ENCODE measurements at places on chromosomes 2 and 18.

- no peak for DNase-seq
Measured at GRCh38 chr18:35247412-35248249, 6.8 kb downstream of the ZNF397 start.

DNA sequence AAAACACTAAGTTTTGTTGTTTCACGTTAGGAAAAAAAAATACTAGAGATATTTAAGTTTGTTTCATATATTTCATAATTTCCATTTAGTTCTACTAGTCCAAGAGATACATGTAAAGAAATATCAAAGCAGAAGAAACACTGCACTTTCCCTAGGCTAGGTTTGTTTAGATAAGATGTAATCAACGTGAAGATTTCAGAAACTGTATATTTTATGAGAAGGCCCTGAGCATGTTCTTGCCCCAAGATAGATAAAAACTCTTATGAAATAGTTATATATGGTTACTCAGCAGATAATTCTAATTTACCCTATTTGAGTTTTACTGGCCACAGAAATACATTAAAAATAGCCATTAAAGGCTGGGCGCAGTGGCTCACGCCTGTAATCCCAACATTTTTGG is 143.6 kb upstream of the CBLN2 start:
- no peak for DNase-seq

DNA sequence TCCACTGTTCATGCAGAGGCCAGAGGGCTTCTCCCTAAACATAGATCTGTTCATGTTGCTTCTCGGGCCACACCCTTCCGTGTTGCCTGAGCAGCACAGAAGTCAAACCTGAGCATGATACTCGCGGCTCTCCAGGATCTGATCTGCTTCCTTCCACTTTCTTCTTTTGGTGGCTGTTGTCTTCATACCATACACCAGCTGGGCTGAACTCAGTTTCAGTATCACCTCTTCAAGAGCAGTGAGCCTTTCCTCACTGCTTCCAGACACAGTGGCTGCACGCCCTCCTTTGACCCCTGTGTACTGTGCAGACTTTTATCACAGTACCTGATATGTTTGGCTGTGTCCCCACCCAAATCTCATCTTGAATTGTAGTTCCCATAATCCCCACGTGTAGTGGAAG is 348.9 kb downstream of the NBAS start:
- DNase-seq = no peak

DNA sequence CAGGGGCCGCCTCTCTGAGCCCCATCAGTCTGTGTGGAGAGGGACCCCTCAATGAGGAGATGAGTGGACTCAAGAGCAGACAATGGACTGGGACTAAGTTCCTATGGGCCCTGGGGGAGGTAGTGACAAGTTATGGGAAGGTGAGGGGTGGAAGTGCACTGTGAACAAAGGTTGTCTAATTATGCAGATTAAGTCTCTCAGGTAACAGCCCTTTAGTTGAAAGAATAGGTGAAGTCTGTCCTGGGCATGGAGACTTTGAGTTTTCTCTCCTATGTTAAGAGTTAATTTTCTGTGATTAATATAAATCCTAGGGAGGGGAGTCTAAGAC is 243.8 kb downstream of the FAM210A start:
- no peak for DNase-seq

DNA sequence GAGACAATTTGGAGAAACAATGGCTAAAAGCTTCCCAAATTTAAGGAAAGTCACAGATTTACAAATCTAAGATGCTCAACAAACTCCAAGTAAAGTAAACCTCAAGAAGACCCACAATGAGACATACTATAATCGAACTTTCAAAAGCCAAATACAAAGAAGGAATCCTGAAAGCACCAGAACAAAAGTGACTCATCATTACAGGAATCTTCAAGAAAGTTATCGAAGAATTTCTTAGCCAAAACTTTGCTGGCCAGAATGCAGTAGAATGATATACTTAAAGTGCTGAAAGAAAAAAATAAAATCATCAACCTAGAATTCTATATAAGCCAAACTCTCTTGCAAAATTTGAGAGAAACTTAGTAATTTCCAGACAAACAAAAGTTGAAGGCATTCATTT is 106.5 kb upstream of the TMEM200C start:
- no peak for DNase-seq

DNA sequence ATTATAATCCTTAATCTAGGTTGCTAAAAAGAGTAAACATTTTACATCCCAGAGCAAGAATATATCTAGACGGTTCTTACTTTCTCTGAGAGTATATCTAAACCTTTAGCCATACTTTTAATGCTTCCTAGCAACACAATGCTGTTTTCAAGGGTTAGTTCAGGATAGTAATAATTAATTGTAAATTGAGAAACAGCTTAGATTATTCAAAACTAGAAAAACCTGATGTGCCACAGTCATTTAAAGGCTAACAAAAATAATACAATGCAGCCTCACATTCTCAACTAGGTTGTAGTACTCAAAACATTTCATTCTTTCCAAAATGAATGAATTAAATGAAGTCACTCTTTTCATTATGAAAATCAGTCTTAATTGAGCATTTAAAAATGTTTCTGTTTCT is 103.2 kb upstream of the OTX1 start:
- no peak for DNase-seq

GRCh38 chr2:104897515-104898184 is 43.7 kb downstream of the POU3F3 start:
- DNase-seq = no peak

DNA sequence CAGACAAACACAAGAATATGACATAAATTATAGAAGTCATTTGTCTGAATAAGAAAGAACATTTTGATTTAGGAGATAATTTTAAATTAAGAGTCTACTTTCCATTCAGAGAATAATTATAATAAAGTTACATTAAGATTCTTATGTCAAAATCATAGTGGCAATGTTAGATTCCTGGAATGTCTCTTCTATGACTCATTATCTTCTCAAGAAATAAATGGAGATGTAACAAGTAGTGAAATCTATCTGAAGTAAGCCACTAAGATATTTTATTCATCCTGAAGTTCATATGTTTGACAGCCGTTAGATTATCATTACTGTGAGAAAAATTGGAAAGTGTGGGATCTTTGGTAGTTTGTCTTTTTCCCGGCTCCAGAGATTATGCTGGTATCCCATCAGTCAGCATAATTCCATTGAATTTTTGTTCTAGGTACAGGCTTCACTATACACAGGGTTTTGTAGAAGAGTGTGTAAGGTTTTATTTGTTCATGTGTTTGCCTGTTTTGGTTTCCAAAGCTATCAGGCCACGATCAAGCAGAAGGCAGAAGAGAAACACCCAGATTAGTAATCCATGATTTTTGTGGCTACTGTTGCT is 1246.6 kb upstream of the LRRTM1 start:
- DNase-seq = no peak

- no peak for DNase-seq
Measured at GRCh38 chr2:46999857-47000678, 84.5 kb upstream of the MCFD2 start.
